ENCODE measurements at places on chromosomes 3 and 15. TPM values are rescaled to one million over a fixed set of nuclear protein-coding genes. Genes with fewer than 3 reads are reported as not detected.
A peak's percentile ranks its signal among the peaks of the same experiment; 100 is the strongest.

The CLDN16 gene
- 0.18 TPM for total RNA-seq

The NEIL1 gene
- total RNA-seq = 35.7 TPM

The CCR3 gene
- total RNA-seq = not detected

DNA sequence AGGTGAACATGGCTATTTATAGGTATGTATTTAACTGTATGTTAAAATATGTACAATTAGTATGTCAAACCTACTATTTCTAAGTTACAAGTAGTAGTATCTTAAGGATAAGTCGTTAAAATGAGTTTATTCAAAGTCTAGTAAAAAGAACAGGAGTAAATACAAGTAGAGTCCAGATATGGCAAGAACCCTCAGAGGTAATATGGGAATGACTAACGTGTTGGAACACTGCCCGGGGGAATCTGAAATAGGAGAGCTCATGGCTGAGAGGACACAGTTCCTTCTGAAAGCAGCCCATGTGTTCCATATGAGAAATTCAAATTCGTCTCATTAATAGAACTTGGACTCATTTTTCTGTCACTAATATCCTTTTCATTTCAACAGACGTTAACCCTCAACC lies 158.8 kb downstream of the CLSTN2 start:
- peak; percentile 61 for DNase-seq

GRCh38 chr3:147906285-147906684 lies 497.1 kb downstream of the ZIC1 start:
- no peak for DNase-seq

GRCh38 chr3:36429986-36430485 lies 49.7 kb downstream of the STAC start:
- no peak for DNase-seq
